Globus pallidus (tissue), 1 donor: ENCODE measurements at places on chromosomes 7 and 10.

- no peak for DNase-seq
These were observed 91.5 kb downstream of the CUL1 start for GRCh38 chr7:148790131-148790726.

- DNase-seq = no peak
These were observed 1.6 kb downstream of the SPOCK2 start for GRCh38 chr10:72086466-72087391.

- no peak for DNase-seq
These were observed 47.9 kb upstream of the FOXK1 start for GRCh38 chr7:4634166-4634565.

DNA sequence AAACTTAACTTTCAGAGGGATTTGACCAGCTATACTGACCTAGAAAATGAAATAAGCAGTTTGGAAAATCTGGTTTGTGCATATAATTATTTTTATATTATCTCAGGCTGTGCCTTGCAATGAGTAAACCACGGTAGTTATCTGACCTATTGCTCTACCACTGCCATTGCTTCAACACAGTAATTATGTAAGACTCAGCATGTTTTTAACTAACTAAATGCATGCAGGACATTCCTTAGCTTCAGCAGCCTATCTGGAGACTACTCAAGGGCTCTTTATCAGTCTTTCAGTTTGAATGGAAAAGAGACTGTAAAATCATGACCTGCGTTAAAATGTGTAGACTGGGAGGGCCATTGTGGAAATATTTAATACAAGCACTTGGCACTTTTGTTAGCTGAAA is 22.5 kb downstream of the CHN2 start:
- no peak for DNase-seq

GRCh38 chr10:131891929-131892805 is 8.6 kb upstream of the PPP2R2D start:
- DNase-seq = no peak

DNA sequence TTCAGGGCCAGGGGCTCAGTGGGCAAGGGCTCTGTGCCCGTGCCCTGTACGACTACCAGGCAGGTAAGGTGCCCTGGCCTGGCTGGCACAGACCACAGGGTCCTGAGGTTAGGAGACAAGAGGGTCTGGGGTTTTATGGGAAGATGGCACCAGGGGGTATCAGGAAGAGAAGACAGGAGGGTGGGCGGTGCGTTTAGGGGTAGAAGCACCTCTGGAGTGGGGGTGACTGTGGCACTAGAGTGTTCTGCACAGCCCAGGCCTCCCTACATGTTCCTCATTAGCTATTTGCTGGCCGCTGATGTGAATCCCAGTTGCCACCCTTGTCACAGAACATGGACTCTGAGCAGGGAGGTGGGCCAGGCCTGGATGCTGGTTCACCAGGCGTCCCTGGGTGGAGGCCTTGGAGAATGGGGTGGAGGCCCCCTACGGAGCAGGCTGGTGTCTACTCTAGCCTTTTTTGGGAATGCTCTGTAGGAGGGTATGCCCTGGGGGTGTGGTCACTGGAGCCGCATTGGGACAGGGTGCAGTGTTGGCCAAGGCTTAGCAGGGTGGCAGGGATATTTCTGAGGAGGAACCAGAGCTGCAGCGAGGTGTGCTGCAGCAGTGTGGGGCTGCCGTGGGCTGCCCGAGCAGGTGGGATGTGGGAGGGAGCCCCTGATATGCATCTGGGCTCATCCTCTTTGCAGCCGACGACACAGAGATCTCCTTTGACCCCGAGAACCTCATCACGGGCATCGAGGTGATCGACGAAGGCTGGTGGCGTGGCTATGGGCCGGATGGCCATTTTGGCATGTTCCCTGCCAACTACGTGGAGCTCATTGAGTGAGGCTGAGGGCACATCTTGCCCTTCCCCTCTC is 5.0 kb downstream of the PGAM2 start:
- DNase-seq = no peak

- no peak for DNase-seq
These were observed 8.8 kb upstream of the CRPPA start for GRCh38 chr7:16430133-16430532.

- no peak for DNase-seq
These were observed 64.6 kb downstream of the ITGB1 start for GRCh38 chr10:32893434-32893833.

- DNase-seq = no peak
These were observed 120.1 kb upstream of the NOBOX start for GRCh38 chr7:144523621-144524020.

GRCh38 chr7:65404020-65404419 is 30.4 kb downstream of the ZNF92 start:
- DNase-seq = no peak

- DNase-seq = no peak
These were observed 36.7 kb upstream of the PDGFA start for GRCh38 chr7:556291-556826.

GRCh38 chr7:4725014-4725849 is 43.1 kb downstream of the FOXK1 start:
- DNase-seq = peak; percentile 88

GRCh38 chr7:74474271-74474865 is 20.7 kb downstream of the GTF2IRD1 start:
- DNase-seq = no peak

GRCh38 chr7:139680676-139681462 is 96.9 kb downstream of the HIPK2 start:
- no peak for DNase-seq

- DNase-seq = no peak
These were observed 72.5 kb downstream of the CDHR3 start for GRCh38 chr7:106035568-106035967.

DNA sequence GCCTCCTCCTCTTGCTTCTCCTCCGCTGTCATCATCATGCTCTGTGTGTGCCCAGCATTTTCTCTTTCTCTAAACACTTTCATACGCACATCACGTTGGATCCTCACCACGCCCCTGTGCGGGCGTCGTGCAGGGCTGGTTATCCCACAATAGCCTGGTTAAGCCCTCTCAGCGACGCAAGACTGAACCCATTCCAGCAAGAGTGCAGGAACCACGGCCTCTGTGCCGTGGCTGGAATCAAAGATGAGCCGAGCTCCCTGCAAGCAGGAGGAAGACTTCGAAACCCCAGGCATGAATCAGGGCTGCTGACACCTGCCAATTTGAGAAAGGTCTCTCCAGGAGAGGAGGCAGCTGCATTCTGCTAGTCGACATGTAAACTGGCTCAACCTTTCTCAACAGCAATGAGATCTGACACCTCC is 74.8 kb upstream of the FOXK1 start:
- DNase-seq = no peak

GRCh38 chr7:100266576-100267354 is 40.7 kb upstream of the SPDYE3 start:
- no peak for DNase-seq

- DNase-seq = no peak
These were observed 47.1 kb upstream of the OTUD1 start for GRCh38 chr10:23391821-23392220.

DNA sequence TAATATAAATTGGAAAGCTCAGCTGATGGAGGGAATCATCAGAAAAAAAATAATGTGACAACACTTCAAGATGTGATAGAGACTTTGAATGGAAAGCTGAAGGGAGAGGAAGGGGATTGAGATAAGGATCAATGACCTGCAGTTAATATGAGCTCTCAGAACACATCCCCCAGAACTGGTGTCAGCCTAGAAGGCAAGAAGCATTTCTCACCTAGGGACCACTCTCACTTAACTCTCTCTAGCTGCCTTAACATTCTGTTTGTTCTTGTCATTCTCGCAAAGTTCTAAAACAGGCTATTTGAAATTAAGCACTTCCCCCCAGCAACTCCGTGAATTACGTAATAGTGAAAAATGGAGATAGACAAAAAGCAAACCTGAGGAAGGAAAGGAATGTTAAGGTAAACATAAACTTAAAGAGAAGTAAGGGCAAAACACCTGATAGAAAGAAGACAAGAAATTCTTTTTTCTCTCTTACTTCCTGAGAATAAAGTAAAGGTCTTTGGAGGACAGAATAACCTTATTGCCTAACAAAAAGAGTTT is 1.2 kb upstream of the MPP7 start:
- no peak for DNase-seq

DNA sequence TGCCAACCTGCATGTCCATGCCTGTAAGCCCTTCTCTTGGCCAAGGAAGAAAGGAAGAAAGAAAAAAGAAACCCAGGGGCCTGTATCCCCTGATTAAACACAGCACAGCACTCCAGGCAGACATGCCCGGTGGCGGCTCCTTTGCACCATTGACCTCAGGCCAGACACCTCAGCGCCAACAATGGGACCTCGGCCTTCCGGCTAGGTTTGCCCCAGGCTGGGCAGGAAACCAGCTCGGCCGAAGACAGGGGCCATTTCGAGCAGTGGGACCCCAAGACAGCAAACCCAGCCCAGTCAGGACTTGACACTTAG is 2.8 kb downstream of the HOXA10 start:
- no peak for DNase-seq

DNA sequence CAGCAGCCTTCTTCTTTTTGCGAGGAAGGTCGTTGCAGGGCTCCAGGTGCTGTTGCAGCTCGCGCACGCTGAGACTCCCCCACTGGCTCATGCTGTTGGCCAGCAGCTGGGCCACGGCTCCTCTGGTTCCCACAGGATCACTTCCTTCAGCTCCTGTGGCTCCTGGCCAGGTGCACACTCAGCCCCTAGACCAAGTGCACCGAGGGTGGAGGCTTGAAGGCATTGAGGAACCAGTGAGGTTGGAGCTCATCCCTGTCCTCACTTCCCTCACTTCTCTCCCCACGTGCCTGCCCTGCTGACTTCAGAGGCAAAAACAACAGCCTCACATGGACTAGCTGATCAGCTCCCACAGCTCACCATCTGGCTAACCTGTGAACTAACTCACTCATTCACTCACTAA is 46.2 kb upstream of the ADRB1 start:
- no peak for DNase-seq

DNA sequence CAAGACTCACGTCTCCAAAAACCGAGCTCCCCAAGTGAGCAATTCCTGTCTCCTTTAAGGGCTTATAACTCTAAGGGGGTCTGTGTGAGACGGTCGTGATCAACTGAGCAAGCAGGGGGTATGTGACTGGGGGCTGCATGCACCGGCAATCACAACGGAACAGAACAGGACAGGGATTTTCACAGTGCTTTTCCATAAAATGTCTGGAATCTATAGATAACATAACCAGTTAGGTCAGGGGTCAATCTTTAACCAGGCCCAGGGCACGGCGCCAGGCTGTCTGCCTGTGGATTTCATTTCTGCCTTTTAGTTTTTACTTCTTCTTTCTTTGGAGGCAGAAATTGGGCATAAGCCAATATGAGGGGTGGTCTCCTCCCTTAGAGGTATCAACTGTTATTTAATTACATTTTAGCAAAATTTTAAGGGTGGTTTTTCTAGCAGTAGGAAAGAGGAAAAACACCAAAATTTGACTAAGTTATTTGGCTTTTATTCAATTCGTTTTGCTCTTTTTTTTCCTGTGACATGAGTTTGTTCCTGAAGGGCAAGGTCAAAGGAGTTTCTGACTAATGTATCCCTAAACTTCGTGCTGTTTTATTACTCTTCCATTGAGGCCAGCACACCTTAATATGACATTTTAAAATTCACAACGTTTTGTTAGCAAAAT is 121.4 kb upstream of the SEC61G start:
- DNase-seq = no peak

- DNase-seq = no peak
These were observed 20.7 kb downstream of the IFIT3 start for GRCh38 chr10:89348481-89348880.

GRCh38 chr10:22655312-22655981 is 58.9 kb downstream of the PIP4K2A start:
- DNase-seq = no peak

DNA sequence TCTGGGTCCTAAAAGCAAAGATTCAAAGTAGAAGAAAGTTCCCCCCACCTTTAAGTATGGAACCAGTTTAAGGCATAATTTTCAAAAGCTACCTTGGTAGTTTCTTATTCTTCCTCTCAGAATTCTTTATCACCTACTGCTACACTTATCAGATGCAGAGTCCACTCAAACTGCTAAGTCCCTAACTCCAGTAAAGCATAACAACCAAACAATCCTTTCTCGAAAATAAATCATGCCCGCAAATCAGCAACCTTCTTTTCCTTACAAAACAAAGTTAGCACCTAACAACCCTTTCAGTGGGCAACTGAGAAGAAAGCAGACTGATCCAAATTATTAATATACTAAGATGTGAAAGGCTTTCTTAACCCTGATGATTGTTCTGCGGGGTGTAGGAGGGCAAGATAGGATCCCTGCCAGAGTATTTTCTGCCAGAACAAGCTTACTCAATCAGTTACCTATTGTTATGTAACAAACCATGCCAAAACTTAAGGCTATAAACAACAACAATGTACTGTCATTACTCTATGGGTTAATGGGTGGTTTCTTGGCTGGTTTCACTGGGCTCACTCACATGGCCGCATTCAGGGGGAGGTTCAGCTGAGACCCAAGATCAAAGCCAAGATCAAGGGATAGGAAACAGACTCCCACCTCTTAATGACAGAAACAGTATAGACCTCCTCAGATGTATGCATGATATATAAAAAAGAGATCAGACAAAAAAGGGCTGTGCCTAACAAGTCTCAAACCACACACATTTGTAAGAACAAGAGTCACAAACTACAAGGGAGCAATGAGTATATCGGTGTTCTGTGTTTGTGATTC is 42.0 kb downstream of the CCDC6 start:
- DNase-seq = no peak

GRCh38 chr10:12484002-12484918 is 134.9 kb downstream of the CAMK1D start:
- DNase-seq = no peak

DNA sequence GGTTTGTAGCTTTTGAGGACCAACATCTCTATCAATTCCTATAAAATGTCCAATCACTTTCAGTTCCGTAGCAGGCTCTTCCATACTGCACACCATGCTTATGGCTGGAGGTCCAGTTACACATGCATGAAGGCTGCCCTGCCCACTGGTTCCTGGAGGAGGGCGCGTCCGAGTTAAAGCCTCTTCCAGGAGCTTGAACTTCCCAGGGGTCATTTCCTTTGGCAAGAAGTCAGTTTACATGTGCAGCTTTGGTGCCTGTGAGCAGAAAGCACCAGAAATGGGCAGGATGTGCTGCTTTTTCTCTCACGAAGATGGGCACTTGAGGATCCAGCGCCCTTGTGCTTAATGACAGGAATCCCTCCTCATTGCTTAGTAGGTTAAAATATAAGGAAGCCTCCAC is 17.6 kb upstream of the PHYH start:
- no peak for DNase-seq

- DNase-seq = no peak
These were observed 23.2 kb upstream of the LAMB1 start for GRCh38 chr7:108026116-108026515.

- DNase-seq = no peak
These were observed 15.0 kb downstream of the CXCL12 start for GRCh38 chr10:44369854-44370253.

GRCh38 chr10:120749856-120750566 is 101.2 kb upstream of the WDR11 start:
- DNase-seq = peak; percentile 49

DNA sequence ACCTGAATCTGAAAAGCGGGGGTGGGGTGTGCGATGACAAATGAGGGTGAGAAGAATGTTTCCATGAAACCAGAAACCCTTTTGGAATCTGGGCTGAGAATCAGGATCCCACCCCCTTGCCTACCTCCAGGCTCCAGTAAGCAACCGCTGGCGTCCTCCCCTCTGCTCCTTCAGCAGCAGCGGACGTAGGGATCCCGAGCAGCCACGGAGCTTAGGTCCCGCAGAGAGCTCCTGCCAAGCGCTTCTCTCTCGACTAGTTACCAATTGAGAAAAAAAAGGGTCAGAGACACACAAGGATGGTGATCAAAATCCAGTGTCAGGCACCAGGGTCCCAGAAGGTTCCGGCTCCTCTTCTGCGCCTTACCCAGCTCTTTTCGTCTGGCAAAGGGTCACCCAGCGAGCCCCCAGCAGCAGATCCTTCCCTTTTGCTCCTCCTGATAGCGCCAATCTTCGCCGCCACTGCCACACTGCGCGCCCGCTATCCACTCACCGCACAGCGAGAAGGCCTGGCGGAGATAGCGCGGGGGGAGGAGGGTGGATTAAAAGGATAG is 733.5 kb downstream of the ZWINT start:
- no peak for DNase-seq
